ENCODE measurements at places on chromosomes 5 and 9.
A peak's percentile ranks its signal among the peaks of the same experiment; 100 is the strongest.

DNA sequence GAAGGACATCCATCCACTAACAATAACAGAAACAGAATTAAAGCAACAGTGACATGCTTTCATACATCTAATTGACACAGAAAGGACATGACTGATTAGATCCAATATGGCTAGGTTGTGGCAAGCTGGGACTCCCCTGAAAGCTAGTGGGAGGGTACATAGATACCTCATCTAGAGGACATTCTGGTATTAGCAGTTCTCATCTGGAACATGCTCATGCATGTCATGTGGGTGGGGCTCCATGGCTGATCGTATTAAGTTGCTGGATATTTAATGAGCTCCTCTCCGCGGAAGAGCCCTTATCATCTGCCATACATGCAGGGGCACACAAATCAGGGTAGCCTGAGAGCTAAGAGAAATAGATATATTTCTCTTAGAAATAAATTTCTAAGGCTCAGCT, 358.9 kb downstream of the ICE1 start:
- no peak for DNase-seq

GRCh38 chr5:137075163-137075970, 423.8 kb downstream of the SPOCK1 start:
- no peak for DNase-seq

- DNase-seq = no peak
Measured at GRCh38 chr5:161314033-161314432, 232.5 kb downstream of the GABRB2 start.

GRCh38 chr9:114503522-114504340, 1.5 kb downstream of the WHRN start:
- no peak for DNase-seq

DNA sequence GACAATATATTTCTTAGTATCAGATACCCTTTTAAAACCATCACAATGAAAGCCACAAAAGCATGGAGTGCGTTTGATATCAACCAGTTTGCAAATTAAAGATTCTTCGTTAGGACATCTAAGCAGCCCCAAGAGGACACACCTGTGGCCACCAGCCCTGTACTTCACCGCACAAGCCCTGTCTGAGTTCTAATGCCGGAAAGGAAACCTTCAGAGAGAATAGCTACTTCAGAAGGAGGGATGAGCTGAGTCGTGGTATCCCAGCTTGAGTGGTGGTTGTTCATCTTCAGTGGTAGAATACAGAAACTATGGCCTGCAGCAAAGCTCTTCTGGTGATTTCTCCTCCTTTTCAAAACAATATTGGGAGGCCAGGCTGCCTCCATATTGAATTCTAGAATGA, 319.6 kb downstream of the FBXL7 start:
- no peak for DNase-seq

DNA sequence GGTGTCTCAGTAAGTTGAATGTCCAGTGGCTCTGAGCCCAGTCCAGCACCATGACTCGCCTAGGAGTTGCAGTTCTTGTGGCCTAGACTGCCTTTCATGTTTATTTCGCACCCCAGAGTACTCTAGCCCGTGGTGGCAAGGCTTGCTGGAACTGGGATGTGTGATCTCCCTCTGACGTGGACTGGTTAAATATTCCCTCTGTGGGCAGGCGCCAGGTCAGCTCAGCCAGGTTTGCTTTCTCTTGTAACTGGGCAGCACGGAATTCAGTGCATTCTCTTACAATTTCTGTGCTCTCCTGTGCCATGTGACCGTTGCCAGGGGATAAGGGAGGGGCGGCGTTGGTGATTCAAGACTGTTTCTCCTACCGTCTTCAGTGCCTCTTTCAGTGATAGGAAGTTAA, 270.8 kb downstream of the KDM4C start:
- DNase-seq = no peak

DNA sequence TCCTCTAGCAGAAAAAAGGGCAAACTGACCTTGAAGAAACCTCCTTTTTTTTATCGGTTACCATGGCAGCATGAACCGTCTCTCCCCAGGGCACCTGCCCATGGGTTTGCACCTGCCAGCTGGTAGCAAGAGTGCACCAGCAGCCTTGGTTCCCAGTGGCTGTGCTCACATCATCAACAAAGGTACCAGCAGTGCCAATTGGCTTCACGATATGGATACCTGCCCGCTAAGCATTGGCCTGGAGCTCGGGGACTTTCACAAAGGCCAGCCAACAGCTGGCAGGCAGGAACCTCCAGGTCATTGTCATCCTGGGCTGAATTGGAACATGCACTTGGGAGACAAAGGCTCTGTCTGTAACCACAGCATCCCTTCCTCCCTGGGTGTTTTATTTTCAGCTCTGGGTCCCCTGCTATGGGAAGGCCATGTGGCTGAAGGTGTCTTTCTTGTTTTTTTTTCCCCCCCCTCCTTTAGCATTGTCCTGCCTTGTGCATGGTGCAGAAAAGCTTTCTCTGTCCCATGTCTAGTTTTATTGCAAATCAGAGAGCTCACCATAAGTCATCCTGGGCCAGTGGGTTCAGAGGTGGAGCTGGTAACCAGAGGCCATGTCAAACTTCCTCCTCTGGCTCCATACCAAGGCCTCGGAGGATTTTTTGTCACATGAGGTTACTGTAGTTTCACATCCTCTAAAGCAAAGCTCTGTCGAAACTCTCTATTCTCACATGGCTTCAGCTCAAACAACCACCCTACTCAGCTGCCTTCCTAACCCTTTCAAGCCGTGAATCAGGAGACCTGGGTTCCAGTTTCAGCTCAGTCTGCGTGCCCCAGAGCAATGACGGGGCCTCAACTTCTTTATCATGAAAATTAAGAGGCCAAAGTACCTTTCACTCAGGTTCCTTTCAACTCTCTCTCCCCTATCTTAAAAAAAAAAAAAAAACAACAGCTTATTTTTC, 145.5 kb upstream of the MAP3K1 start:
- no peak for DNase-seq

DNA sequence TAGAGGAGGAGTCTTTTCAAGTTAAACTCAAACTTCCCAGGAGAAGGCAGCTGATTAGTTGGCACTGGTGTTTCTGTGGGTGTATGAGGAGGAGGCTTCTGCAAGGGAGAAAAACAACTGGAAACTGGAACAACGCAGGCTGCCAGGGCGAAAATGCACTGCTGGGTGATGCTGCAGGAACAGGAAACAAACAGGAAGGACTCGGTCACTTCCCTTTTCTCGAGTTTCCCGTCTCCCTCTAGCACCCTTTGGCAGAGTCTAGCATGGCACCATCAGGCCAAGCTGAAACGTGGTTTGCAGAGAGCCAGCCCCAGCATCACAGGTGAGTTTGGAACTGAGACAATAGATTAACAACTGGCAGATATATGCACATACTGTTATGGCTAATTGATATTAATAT, 77.5 kb upstream of the CAST start:
- no peak for DNase-seq

DNA sequence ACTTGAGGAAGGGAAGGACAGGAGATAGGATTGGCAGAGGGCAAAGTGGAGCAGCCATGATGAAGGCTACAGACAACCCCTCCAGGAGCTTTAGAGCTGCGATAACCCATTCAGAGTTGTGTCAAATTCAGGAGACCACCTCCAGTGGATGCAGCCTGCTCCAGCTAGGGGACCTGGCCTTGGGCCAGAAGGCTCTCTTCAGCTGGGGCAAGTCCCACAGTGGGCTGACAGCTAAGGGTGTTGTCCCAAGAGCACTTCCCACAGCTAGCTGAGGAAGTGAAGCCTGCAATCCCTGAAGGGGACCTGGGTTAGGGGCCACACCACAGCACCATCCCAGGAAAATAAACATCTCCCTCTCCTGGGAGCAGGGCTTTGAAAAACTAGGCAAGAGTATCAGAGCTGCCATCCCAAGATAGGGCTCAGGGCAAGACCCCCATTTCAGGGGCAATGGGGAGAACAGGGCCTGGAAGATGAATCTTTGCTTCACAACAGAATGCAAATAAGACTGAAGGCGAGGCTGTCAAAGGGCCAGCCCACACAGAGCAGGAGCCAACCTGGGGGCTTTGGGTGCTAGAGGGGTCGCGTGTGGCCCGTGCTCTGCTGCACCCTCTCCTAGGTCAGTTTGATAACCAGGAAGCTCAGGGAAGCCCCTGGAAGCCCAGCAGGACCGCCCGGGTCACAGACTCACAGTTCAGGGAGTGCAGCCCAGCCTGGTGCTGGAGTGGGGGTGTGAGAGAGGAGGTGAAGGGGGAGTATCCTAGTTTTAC, 19.3 kb upstream of the DAPK1 start:
- DNase-seq = no peak

DNA sequence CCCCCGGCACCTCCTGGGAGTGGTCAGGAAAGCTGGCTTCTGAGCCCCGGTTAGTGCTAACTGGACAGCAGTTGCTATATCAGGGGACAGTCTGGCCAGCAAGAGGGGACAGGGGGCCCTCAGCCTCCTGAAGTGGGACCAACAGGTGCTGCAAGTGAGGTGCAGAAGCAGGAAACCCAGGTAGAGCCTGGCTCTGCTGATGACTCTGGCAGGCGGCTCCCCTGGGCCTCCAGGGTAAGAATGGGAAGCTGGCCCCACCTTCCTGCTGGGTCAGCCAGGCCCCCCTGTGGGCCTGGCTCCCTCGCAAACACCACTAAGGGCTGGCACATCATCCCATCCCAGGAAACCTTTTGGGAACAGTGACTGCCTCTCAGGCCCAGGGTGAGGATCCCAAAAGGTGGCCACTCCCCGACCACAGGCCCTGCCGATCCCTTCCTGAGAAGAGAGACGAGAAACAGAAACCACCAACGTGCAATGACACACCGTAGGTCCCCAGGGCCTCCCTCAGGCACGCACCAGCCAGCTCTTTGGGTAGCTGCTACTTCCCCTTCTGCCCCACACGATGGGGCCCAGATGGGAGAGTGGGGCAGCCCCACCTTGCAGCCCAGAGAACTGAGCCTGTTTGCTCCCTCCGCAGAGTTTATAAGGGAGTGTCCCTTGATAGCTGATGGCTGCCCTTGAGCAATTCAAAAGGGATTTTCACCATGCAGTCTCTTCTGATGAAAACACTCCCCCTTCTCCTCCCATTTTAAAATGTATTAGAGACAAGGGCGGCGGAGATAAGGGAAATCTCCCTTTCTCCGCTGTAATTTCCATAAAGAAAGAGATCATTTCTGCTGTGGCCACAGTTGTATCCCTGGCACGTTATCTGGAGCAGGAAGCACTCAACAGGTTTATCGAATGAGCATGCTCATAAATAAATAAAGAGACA, 76.8 kb downstream of the STK10 start:
- peak; percentile 51 for DNase-seq

GRCh38 chr9:113542006-113542405, 78.5 kb downstream of the RGS3 start:
- no peak for DNase-seq

GRCh38 chr5:6829150-6829784, 116.0 kb downstream of the TENT4A start:
- no peak for DNase-seq

GRCh38 chr5:80076131-80077050, 41.2 kb downstream of the THBS4 start:
- DNase-seq = no peak

GRCh38 chr5:140555747-140556312, 1.4 kb downstream of the SRA1 start:
- no peak for DNase-seq

- DNase-seq = no peak
Measured at GRCh38 chr9:95494022-95494415, 22.8 kb downstream of the PTCH1 start.

GRCh38 chr9:101562966-101563365, 29.3 kb downstream of the RNF20 start:
- DNase-seq = no peak

- no peak for DNase-seq
Measured at GRCh38 chr5:41794471-41794870, 75.8 kb downstream of the OXCT1 start.

GRCh38 chr9:122314165-122314564, 49.5 kb downstream of the MRRF start:
- no peak for DNase-seq

GRCh38 chr5:137365126-137365865, 133.8 kb downstream of the SPOCK1 start:
- no peak for DNase-seq

- DNase-seq = no peak
Measured at GRCh38 chr5:78591972-78592700, 56.4 kb downstream of the LHFPL2 start.

DNA sequence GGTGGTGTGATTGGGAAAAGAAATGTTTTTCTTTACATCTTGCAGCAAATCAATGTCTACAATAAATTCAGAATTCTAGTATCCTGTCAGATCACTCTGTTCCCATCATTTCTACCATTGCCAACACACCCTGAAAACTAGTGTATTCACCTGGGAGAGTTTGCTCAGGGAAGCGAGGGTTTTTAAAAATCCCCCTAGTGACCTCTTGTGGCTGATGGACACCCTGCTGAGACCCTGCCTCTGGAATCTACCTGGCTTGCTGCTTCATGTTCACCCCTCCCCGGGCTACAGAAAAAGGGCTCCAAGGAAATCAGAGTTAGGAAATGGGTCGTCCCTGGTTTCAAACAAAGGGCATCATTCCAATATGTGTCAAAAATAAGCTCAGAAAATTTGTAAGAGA, 21.4 kb upstream of the ALDOB start:
- DNase-seq = no peak

DNA sequence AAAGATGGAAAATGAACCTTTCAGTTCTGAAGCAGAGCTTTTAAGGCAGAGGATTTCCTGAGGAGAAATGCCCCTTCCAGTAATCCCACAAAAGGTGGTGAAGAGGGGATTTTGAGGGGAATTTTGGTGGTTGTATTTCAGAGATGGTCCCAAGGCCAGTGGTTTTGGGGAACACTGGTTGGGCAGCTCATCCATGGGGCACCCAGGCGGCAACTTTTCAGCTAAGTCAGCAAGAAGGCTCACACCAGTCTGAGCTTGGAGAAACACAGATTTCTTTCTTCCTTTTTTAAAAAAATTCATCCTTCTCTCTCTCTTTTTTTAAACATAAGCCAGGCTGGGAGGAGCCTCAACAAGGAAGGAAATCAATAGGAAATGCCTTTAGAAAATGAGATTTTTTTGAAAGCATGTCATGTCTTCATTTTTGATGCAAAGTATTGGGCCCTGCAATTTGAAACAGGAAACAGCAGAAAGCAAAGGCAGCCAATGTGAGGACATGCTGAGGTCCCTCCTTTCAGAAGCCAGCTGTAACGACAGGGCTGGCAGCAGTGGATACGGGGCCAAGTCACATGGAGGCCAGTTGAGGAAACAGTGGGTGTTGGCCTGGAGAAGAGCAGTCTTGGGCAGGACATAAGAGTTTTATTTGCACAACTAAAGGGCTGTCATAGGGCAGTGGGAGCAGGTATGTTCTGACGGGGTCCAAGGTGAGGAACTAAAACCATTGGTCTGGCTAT, 155.3 kb upstream of the KLF4 start:
- DNase-seq = no peak

DNA sequence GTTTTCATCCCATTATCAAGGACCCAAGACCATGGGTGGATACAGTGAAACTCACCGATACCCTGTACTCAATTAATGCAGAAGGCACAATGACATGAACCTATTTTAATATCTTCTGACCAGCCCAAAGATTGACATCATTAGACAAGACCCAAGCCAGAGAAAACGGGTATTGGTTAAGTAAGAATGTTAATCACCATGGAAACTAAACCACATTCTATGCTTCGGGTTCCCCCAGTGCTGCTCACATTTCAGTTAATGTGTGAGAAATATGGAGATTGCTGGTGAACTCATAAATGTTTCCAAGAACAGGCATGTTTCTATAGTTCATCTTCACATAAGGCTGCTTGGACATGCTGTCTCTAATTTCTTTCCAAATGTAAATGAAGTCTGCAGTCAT, 77.0 kb downstream of the IRX2 start:
- DNase-seq = no peak
